HFFc6 (cell line): ENCODE measurements at places on chromosomes 11 and 22. TPM values are rescaled to one million over a fixed set of nuclear protein-coding genes. Genes with fewer than 3 reads are reported as not detected.

- peak; percentile 28 for DNase-seq
Observed at GRCh38 chr11:26201411-26201810, 130.5 kb upstream of the ANO3 start.

RAG1 gene
- 0.09 to 0.47 TPM (median 0.14 TPM) in 3 replicates for total RNA-seq

DNA sequence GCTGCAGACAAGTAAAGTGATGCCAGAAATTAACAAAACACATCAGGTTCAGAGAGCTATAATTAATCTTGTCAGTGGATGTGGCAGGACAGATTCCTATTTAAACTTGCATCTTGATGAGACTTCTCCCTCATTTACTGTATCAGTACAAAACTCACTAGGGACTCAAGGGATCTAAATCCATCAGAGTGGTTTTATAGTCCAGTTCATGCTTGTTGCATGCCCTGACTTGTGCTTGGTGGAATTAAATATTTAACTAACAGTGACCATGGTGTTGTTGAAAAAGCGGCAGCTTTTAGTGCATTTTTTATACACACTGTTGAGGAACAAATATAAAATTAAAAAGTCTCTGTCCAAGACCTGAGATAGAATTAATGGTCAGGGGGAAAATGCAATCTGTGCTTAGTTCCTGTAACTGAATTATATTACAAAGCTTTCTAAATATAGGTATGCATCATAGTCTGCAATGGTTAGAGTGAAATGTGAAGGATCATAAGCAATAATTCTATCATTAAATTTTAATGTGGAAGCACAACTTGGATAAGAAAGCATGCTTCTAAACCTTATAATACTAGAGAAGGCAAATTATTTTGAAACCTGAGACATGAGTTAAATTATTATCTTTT lies 1475.5 kb upstream of the TENM4 start:
- no peak for DNase-seq

- DNase-seq: no peak
Observed at GRCh38 chr11:22581354-22582150, 44.1 kb downstream of the FANCF start.

DNA sequence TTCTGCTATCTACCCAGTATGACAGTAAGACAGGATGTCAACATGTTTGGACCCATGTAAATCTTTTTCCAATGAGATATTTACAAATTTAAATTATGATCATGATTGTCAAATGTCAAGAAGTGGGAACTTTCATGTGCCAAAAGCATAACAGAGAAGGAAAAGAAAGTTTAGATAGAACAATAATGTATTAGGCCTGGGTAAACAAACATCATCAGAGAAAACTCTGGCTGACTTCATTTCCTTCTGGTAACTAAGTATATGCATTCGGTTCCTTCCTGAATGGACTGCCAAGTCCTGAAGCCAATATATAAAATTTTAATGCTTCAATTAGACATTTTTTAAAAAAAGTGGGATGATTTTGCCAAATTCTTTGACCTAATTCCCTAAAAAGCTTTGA lies 16.5 kb downstream of the RNF141 start:
- no peak for DNase-seq

OLFML1 gene
- 0.25 TPM in 1 of 3 replicates, not detected in the others for total RNA-seq

DEPDC7 gene
- 14.4 to 18.7 TPM (median 15.0 TPM) in 3 replicates for total RNA-seq
